Psoas muscle (tissue), 8 donors: ENCODE measurements at places on chromosomes 5 and 9.

GRCh38 chr5:96194593-96194992, 232.9 kb upstream of the ELL2 start:
- no peak for DNase-seq

GRCh38 chr5:84292788-84293653, 91.7 kb downstream of the EDIL3 start:
- DNase-seq, result no peak

- DNase-seq, result no peak
Measured at GRCh38 chr5:38424148-38425060, 132.0 kb downstream of the LIFR start.

DNA sequence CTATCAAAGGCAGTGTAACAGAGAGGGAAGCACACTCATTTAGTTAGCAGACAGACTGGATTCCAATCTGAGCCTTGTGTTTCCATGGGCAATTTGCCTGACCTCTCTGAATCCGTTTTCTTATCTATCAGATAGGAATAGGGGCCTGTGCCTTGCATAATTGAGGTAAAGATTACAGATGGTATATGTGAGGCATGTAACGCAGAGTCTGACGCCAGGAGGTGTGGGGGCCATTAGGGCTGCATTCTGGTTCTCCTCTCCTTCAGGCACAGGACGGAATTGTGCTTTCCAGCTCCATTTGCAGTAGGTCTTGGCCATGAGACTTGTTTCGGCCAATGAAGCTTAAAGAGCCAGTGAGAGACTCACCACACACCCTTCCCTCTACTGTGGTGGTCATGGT, 97.6 kb downstream of the FRMD3 start:
- no peak for DNase-seq

DNA sequence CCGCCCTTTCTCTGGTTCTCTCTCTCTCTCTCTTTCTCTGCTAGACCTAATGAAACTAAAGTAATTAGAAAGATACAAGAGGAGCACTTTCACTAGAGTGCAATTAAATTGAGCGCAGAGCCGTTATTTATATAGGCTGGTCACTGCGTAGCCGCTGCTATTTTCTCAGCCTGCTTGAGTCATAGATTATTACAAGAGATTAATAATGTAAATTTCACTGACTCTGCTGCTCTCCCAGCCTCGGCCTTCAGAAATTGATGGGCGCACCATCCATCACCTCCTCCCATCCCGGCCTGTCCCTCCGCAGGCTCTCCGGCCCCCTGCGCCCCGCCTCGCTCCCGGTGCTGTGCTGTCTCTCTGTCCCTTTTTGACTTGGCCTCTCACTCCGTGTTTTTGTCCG, 268.0 kb upstream of the MVB12B start:
- no peak for DNase-seq

DNA sequence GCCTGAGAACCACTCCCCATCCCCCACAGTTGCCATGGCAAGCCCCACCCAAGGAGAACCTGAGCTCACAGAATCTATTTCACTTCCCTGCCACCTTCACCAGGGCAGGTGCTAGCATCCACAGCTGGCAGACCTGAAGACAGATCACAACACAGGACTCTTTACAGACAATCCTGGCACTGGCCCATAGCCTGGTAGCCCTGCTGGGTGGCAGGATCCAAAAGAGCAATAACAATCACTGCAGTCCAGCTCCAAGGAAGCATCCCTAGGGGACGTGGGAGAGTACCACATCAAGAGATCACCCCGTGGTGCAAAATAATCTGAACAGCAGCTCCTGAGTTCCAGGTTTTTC, 463.2 kb upstream of the PIK3R1 start:
- no peak for DNase-seq

DNA sequence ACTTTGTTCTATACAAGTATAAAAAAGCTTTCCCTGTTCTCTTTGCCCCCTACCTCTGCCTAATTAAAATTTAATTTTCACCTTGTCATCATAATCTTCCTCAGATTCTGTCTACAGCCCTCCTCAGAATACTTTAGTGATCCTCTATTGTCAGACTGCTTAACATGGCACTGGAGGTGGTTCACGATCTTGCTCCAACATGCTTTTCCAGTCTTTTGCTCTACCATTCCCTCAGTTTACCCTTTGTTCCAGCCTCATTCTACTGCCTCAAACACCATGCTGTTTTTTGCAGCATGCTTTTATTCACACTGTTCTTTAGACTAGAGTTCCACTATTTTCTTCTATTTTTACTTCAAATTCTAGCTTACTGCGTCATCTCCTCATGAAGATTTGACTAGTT, 10.4 kb downstream of the ALDH1A1 start:
- no peak for DNase-seq

DNA sequence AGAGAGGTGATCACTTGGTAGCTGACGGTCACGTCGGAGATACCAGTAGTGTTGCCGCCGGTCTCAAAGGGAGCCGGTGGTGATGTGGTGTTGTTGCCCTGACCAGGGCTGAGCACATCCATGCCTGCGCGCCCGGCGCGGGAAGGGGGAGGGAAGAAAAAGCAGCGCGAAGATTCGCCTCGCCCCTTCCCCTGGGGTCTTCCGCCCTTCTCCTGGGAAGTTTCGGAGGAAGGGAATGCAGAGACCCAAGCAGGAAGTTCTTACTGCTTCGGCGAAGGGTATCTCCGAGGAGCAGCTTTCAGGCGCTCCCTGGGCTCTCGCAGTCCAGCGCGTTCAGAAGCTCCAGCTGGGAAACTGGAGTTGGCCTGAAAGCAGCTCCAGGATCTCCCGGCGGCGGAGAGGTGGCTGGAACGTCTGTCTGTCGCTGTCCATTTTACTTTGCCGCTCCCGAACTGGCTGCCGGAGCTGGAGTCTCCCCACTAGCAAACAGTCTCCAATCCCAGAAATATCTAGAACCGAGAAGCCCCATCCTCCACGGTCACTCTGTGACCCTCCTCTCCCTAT, 565 bp downstream of the HTR1A start:
- DNase-seq, result peak; percentile 22

GRCh38 chr5:132662925-132663770, 5.2 kb downstream of the IL13 start:
- no peak for DNase-seq

DNA sequence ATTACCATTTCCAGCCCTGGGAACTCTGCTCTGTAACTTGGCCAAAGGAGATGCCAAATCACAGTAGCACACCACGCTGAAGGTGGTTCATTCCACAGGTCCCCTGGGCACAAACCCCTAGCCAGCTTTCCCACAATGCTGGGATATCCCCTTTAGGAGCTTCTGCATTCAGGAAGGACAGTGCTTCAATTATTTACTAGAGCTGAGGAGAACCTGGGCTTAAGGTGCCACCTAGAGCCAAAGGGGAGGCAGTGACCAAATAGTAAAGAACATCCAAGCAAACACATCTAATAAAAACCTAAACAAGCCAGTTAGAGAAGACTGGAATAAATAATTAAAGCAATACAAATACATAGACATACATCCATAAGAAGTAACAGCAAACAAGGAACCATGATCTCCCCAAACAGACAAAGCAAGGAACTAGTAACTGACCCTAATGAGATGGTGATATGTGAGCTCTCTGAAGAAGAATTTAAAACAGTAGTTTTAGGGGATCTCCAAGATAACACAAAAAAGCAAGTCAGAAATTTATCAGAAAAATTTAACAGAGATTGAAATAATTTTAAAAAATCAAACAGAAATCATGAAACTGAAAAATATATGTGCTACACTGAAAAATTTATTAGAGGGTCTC, 14.6 kb downstream of the KIF4B start:
- DNase-seq, result no peak

GRCh38 chr5:66138637-66139317, 5.3 kb upstream of the SREK1 start:
- no peak for DNase-seq

DNA sequence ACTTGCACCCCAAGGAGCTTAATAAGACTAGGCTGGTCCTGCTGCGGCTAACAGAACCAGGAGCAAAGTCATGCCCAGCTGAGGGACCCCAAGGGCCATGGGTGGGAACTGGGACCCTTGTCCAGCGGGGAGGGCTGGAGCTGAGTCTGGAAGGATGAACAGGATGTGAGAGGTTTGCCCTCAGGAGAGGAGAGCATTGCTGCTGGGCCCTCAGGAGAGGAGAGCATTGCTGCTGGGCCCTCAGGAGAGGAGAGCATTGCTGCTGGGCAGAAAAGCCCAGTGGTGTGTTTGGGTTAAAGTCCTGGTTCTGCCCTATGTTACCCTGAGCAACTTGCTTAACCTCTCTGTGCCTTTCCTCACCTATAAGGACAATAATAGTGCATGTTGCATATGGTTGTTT, 125.8 kb downstream of the MACROH2A1 start:
- DNase-seq, result no peak
